ENCODE measurements at places on chromosomes 16 and 17. TPM values are rescaled to one million over a fixed set of nuclear protein-coding genes. Genes with fewer than 3 reads are reported as not detected.

DNA sequence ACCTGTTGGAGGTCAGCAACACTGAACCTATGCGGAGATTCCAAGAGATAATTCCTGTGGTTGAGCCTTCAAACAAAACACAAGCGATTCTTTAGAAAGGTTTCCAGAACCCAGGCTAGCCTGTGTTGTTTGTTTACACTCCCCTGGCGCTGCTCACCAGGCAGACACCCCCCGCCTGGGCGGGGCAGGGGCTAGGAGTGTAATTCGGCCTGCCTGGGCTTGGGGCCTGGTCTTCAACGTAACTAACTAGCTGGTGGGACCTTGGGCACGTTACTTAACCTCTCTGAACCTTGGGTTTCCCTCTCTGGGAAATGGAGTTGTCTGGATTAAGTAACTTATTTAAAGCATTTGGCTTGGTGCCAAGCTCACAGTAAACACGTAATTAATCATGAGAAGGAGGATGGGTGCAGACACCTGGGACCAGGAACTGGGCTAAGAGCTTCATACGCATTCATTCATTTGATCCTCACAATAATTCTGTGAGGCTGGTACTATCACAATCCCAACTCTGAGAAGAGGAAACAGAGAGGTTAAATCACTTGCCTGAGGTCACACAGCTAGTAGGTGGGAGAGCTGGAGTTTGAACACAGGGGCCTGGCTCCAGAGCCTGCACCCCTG, 7.6 kb upstream of the ARHGAP27 start:
- peak; percentile 78 for DNase-seq
- H3K4me1 ChIP-seq: no peaks in the 10 kb centered on the region
- no peaks in the 10 kb centered on the region for H3K27me3 ChIP-seq
- H3K27ac ChIP-seq: no peak overlapping the region

GRCh38 chr17:70969521-70970034, 800.2 kb downstream of the KCNJ2 start:
- no peaks in the 10 kb centered on the region for H3K36me3 ChIP-seq
- no peaks in the 10 kb centered on the region for H3K27me3 ChIP-seq
- no peak overlapping the region for H3K27ac ChIP-seq

DNA sequence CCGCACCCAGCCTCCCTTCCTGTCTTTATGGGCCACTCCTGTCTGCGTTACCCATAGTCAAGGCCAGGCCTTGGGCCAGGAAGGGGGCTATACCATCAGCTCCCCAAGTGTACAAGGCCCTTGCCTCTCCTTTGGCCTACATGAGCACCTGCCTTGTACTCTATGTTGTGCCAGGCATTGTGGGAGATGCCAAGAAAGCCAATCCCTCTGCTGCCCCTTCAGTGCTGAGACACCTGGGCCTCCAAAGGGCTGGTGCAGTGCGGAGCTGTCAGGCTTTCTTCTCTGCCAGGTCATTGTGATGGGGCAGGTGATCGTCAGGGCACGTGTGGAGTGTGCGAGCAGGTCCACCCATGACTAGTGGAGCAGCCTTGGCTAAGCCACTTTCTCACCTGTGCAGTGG, 59.9 kb downstream of the MPRIP start:
- H3K27ac ChIP-seq: no peak overlapping the region
- H3K27me3 ChIP-seq: no peaks in the 10 kb centered on the region
- peaks cover 43% of the 10 kb centered on the region for H3K36me3 ChIP-seq
- H3K4me1 ChIP-seq: peaks cover 20% of the 10 kb centered on the region

GRCh38 chr16:18045356-18045755, 291.2 kb downstream of the NPIPA8 start:
- no peak for DNase-seq
- no peaks in the 10 kb centered on the region for H3K4me1 ChIP-seq
- no peak overlapping the region for H3K27ac ChIP-seq
- H3K27me3 ChIP-seq: no peaks in the 10 kb centered on the region
- no peak overlapping the region for H3K4me3 ChIP-seq

DNA sequence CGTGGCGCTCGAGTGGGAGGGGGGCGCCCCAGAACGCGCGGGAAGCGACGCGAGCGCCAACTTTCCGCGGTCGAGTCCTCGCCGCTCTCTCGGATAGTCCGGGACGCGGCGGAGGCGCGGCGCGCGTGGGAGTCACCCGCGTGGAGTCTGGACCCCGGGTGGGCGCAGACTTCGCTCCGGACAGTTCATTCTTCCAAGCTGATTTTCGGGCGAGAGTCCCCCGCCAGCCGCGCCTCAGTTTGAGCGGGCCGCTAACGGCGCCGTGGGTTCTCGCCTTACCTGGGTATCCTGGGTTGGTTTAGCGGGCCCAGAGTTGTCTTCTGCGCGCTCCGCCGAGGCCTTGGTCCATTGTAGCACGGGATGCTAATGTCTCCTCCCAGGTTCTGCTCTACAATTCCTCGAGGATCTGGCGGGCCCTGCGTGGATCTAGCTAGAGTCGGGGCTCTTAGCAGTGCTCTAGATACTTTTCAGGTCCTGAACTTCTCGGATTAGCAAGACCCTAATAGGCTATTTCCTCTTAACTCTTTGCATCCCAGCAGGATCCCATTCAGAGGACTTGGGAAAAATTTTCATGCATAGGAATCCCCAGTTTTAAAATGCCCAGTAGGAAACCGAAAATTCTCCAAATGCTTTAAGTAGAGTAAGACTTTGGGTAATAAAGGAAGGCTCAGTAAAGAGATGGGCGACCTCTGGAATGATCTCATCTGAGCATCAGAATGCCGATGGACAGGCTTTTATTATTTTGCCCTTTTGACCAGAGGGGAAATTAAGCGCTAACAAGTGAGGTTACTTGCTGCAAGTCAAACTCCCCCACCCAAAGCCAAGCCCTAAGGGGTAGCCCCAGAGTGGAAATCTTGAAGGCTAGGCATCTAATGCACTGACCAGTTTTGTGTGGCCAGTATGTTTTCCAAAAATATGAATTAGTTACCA, 537 bp upstream of the GJC1 start:
- H3K36me3 ChIP-seq: no peaks in the 10 kb centered on the region
- H3K4me1 ChIP-seq: peaks cover 19% of the 10 kb centered on the region
- peak; percentile 82 for DNase-seq

- peak overlapping the region; percentile 76 for H3K27ac ChIP-seq
- H3K4me1 ChIP-seq: peaks cover 14% of the 10 kb centered on the region
- no peak overlapping the region for H3K4me3 ChIP-seq
- H3K36me3 ChIP-seq: no peaks in the 10 kb centered on the region
These were observed 225.5 kb downstream of the STX8 start for GRCh38 chr17:9350080-9350479.

DNA sequence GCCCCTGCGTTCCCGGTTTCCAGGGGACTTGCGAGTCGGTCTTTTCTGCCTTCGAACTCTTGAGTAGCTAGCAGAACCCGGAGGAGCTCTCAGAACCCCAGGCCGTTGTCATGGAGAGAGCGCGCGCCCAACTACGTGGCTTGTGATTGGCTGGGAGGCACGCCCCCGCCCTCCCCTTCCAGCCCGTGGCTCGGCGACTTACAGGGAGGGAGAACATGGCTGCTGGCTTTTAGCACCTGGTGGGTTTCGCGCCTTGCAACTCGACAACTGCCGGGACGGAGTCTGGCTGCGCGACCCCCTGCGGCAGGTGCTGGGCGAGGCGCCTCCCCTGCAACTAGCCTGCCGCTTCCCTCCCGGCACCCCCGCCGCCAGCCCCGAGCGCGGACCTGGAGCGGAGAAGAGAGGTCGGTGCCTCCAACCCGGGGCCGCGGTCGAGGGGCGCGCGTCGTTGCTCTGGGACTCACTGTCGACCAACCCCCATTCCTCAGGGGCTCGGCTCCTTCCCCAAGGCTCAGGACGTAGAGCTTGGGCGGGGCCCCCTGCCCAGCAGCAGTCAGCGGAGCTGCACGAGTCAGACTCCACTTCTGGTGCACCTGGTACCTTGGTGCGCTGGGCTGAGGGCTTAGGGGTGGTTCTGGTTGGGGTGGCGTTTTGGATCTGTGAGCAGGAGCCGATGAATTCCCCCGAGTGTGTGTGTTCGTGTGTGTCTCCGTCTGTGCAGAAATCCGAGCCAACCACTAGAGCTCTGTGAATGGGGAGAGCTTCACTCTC, 9.0 kb upstream of the ZFP90 start:
- no peak overlapping the region for H3K27ac ChIP-seq
- DNase-seq: peak; percentile 100
- no peaks in the 10 kb centered on the region for H3K27me3 ChIP-seq
- no peaks in the 10 kb centered on the region for H3K36me3 ChIP-seq

DNA sequence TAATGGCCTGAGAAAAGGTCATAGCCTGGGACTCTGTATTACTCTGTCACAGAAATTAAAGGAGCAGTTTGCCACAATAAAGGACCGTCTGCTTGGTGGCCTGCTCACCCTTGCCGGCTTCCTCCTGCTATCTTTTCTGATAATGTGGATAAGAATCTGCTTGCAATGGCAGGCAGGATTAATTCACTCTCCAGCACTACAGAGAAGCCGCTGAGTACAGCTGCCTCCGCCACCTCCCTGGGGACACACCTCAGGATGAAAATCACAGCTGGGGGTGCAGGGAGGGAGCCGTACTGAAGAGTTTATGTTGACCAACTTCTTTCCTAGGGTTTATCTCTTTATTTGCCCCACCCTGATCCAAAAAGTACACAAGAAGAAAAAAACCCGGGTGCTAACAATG, 245.9 kb upstream of the RPL38 start:
- H3K4me3 ChIP-seq: no peak overlapping the region
- no peak overlapping the region for H3K27ac ChIP-seq
- no peaks in the 10 kb centered on the region for H3K4me1 ChIP-seq
- no peaks in the 10 kb centered on the region for H3K36me3 ChIP-seq
- no peak for DNase-seq

DNA sequence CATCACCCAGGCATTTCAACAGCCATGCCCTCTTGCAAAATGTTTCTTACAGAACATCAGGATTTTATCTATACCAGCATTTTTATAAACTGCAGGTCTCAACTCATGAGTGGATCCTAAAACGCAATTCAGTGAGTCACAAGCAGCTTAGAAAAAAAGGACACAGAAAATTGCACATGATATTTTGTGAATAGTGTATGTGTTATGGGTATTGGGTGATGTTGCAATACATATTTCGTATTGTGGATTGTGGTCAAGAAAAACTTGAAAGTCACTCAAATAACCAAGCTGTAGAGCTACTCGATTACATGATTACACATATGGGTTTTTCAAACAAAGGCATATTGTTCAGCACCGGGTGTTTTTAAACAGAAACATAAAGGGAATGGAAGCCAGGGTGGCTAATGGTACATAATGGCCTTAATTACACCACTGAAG, 1.4 kb downstream of the WIPI1 start:
- H3K4me1 ChIP-seq: peaks cover 31% of the 10 kb centered on the region
- H3K4me3 ChIP-seq: peak overlapping the region; percentile 88
- H3K27me3 ChIP-seq: peaks cover 9% of the 10 kb centered on the region
- no peak for DNase-seq

- H3K36me3 ChIP-seq: no peaks in the 10 kb centered on the region
- no peaks in the 10 kb centered on the region for H3K27me3 ChIP-seq
- no peak overlapping the region for H3K27ac ChIP-seq
These were observed 77.6 kb downstream of the CCDC182 start for GRCh38 chr17:57667461-57667923.

DNA sequence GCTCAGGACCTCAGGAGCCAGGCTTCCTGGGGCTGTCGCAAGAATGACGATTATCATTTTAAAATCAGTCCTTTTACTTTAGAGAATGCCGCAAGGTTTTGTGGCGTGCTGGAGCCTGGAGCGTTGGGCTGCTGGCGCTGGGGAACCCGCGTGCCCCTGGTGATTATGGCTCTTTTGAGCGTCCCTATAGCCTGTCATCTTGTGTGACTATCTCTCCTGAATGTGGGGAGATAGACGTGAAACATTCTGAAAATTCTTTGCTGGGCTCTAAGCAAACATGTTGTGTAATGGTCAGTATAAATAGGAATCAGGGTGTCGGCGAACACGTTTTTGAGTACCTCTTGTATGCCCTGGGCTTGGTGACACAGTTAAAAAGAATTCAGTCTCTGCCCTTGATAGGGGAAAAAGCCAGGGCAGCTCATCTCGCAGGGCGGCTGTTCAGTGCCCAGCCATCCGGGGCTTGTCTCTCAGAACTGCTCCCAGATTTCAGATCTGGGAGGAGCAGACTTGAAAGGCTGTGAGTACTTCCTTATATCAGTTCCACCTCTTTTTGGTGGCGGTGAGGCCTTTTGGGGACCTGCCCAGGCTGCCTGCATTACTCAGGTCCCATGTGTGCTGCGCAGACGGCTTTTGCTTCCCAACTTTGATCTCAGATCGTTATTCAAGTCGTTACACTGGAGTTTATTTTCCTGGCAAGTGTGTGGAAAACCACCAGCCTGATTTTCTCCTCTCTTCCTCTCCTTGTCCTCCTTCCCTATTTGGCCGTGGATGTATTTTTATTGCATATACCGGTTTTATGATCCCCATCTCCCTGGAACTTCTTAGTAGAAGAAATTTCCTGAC, 973 bp downstream of the SLC7A6 start:
- peak; percentile 96 for DNase-seq
- peak overlapping the region; percentile 83 for H3K4me3 ChIP-seq
- H3K4me1 ChIP-seq: peaks cover 21% of the 10 kb centered on the region
- H3K36me3 ChIP-seq: peaks cover 17% of the 10 kb centered on the region
- H3K27me3 ChIP-seq: no peaks in the 10 kb centered on the region

- no peaks in the 10 kb centered on the region for H3K36me3 ChIP-seq
- no peaks in the 10 kb centered on the region for H3K4me1 ChIP-seq
- H3K4me3 ChIP-seq: no peak overlapping the region
- DNase-seq: no peak
- no peak overlapping the region for H3K27ac ChIP-seq
These were observed 50.2 kb downstream of the HLF start for GRCh38 chr17:55314784-55315491.

- H3K4me3 ChIP-seq: no peak overlapping the region
- H3K36me3 ChIP-seq: no peaks in the 10 kb centered on the region
- peaks cover 3% of the 10 kb centered on the region for H3K4me1 ChIP-seq
- no peak for DNase-seq
- H3K27me3 ChIP-seq: no peaks in the 10 kb centered on the region
These were observed 320.4 kb downstream of the ZFHX3 start for GRCh38 chr16:72727565-72727964.

DNA sequence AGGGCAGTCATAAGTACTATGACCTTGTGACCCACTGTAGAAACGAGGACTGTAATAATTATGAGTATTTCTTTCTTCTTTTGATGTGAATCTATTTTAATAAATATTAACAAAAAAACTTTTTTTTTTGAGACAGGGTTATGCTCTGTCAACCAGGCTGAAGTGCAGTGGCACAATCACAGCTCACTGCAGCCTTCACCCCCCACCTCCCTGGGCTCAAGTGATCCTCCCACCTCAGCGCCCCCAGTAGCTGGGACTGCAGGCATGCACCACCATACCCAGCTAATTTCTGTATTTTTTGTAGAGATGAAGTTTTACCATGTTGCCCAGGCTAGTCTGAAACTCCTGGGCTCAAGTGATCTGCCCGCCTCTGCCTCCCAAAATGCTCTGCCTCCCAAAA, 32.6 kb downstream of the SCPEP1 start:
- H3K36me3 ChIP-seq: no peaks in the 10 kb centered on the region
- DNase-seq: no peak
- no peaks in the 10 kb centered on the region for H3K4me1 ChIP-seq
- no peak overlapping the region for H3K27ac ChIP-seq
- no peaks in the 10 kb centered on the region for H3K27me3 ChIP-seq
- H3K4me3 ChIP-seq: no peak overlapping the region

GRCh38 chr17:50344731-50345365, 1.1 kb upstream of the XYLT2 start:
- peaks cover 32% of the 10 kb centered on the region for H3K4me1 ChIP-seq
- no peaks in the 10 kb centered on the region for H3K27me3 ChIP-seq
- no peak overlapping the region for H3K4me3 ChIP-seq
- no peak overlapping the region for H3K27ac ChIP-seq

KRT20 gene
- total RNA-seq: not detected

NATD1 gene
- 15.2 TPM for total RNA-seq

MYLK3 gene
- under 0.01 TPM for total RNA-seq

All from osteoblast (primary cell).